ENCODE measurements at places on chromosomes 4 and X. TPM values are rescaled to one million over a fixed set of nuclear protein-coding genes. Genes with fewer than 3 reads are reported as not detected.

DNA sequence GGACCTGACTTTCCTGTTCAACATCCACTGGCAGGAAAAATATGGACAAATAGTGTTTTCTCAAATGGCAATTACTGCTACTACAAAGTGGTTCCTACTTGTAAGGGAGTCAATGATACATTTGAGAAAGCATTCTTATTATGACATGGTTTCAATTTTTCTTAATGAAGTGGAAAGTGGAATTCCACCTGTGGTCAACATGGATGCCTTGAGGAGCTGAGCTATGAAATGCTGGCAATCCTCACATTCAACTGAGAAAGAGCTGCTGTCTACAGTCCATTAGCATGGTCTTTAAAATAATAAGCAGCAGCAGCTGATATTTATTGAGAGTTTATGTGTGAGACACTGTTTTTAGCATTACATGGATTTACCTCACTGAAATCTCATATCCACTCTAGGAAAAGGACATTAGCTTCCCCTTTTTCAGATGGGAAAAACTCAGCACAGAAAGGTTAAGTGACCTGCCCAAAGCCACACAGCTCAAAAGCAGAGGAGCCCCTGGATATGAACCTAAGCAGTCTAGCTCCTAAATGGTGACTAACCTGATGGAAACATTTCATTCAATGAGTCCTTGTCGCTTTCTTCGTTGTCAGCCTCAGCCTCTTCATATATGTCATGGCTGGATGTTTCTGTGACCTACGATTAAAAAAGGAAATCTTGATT, 29.2 kb downstream of the MAP7D3 start:
- no peak for ATAC-seq

DNA sequence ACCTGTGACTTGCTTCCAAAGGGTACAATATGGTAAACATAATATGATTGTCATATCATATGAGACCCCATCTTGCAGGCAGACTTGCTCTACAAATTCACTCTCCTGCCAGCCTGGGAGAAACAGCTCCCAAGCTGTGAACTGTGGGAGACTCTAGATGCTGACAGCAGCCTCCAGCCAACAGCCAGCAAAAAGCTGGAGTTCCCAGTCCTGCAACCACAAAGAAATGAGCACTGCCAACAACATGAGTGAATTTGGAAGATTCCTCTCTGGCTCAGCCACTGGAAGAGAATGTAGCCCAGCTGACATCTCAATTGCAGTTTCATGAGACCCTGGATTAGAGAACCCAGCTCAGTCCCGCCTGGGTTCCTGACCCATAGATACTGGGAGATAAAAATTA, 145.4 kb downstream of the QDPR start:
- ATAC-seq: no peak

The NUDT10 gene
- total RNA-seq: not detected

DNA sequence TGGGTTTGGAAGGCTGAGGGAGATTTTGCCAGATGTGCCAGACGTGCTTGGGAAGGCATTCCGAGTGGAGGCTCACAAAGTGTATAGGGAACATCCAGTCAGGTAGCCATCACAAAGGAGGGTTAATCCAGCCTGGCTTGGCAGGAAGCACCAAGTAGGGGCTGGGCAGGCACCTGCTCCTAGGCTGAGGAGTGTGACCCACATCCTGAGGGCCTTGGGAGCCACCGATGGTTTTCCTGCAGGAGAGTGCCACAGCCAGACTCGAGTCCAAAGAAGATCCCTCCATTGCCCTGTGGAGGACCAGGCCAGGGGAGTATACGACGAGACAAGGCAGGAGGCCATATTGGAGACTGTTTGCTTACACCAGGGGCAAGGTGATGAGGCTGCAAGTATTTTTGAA, 47.2 kb downstream of the PNMA5 start:
- no peak for ATAC-seq

DNA sequence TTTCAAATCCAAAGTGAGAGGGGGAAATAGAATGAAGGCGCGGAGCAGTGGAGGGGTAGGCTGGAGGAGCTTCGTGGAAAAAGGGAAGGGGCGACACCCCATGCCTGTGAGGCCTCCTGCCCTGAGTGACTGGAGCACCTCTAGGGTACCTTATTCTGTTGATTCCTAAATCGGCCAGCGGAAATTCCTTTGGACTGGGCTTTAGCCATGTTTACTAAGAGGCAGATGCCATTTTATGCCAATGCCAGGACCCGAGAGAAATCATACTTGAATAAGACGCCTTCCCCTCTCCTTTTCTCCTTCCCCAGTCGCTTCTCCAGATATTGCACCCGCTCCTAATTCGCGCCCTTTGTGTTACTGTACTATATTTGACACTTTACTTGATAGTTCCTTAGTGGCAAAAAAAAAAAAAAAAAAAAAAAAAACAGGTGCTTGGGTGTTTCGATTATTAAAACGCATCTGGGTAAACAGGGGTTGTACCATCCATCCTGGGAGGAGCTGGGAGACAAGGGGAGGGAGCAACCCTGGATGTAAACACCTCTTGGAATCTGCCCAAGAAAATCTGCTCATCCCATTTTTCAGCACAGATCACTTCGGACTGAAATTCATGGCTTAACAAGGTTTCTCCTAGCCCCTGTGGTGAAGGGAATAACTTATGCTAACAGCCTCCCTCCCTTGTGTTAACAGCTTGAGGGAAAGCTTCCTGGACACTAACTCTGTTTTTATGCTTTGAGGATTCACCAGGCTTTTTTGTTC, 1.5 kb downstream of the BMP3 start:
- ATAC-seq: no peak

DNA sequence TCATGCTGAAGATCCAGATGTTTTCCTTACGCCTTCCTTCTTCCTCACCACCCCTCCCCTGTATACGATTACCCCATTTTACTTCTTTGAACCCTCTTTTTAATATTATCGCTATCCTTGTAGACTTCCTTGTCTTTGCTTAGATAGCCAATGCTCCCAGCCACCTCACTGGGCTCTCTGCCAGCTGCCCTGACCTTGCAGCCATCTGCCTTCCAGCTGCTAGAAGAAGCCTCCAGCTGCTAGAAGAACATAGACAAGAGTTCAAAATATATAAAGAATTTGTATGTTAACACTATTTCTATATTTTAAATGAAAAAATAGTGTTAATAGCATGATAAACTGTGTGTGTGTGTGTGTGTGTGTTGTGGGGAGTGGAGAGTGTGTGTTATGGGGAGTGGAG, 374.7 kb downstream of the ANKRD50 start:
- ATAC-seq: no peak

The GRIA2 gene
- total RNA-seq: not detected

The RIBC1 gene
- total RNA-seq: 0.36 TPM

GRCh38 chr4:168259096-168259495, 59.5 kb downstream of the DDX60 start:
- ATAC-seq: no peak

DNA sequence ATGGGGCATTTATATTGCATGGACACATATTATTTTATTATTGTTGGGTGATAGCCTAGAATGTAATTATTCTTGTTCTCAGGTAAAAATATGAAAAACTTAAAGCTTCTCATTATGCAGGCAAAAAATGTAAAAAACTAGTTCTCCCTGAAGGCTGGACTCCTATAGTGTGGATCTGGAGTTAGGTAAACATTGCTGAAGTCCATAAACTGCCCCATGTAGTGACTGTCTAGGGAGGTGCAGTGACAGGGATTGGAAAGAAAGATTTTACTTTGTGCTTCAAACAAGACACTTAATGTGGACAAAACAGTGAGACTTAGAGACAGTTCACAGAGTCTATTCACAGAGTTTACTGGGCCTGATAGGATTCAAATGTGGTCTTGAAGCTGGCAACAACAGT, 17.0 kb downstream of the ADH6 start:
- ATAC-seq: no peak

The SUPT20HL1 gene
- not detected for total RNA-seq

DNA sequence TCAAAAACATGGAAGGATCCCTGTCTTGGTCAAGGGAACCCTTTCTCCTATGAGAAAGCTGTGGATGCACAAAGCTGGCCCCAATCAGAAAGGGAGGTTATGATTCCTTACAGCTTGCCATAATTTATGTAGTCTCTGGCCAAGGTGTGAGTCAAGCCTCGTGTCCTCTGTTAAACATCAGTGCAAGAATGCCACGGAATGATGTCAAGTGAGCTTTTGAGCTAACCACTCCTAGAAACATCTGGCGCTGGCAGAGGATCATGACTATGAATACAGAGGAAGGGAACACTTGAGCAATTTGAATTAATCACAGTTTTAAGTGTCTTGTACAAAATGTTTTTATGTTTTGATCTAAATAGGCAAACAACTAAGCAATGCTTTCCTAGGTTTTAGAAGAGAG, 51.5 kb upstream of the RAP2C start:
- peak; percentile 94 for ATAC-seq

DNA sequence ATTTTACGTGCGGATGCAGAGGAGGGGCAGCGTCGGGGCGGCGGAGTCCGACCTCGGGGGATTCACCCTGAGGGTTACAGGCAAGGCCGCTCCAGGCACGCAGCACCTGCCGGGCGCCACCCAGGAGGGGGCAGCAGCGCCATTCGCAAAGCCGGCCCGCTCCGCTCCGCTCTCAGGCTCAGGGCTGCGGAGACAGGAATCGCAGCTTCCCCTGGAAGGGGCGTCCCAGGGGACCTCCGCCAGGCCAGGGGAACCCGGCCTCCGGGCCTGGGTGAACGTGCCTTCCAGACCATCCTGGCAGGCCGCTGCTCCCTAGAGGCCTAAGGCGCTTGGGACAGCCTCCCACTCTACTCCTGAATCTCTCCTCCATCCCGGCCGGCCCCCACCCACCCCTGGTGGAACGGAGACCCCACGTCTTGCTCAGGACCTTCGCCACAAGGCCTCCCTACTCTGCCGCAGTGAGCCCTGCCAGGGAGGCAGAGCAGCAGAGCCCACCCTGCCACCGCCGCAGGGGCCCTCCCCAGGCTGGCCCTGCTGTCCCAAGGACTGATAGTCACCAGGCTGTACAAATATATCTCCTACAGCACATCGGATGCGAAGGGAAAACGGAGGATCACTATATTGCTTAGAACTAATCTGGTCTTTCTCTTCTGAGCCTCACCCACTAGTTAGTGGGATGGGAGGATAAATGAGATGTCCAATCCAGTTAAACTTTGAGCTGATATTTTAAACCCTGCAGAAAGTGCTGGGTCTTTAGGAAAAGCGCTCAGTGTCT, 115.0 kb downstream of the SMIM20 start:
- peak; percentile 80 for ATAC-seq

DNA sequence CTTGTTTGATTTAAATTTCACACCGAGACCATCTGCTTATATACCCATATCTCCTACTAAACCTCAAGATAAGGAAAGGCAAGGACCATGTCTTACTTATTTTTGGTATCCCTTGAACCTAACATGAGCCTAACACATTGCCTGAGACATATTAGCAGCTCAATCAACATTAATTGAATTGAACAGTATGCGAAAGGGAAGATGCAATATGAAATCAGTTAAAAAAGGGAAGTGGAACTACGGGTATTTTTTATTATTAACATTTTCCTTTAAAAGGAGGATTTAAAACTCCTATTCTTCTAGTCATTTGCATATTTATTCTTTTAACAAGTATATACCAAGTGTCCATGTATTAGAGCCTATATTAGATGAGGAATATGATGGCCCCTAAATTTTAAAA, 197.0 kb downstream of the CAMK2D start:
- no peak for ATAC-seq

DNA sequence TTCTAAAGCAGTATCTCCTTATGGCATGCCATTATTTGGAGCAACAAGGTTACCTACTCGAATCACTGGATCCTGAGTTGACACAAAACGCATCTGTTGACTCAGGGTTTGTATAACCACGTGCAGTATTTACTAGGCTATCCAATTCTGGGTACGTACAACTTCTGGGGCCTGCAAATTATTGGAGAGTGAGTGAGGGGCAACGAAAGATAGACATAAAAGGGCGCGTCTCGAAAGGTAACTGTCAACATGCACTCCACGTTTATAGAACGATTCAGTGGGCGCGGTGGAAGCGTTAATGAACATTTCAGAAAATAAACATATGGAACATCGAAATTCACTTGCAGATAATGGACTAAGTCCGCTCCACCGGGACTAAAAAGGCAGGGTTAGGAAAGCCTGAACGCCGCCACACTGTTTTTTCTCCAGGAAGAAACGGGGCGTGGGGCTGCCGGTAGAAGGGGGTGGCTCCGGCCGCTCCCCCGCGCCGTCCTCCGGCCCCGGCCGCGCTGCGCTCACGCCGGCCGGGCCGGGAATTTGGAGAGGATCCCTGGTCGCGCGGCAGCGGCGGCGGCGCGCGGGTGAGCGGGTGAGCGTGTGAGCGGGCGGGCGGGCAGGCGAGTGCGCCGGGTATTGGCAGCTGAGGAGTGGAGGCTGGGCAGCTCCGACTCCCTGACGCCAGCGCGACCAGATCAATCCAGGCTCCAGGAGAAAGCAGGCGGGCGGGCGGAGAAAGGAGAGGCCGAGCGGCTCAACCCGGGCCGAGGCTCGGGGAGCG, at the start of gene SMAD1:
Gene SMAD1 (plus strand): TSS at position 690 of the 778 bp plus-strand sequence. CDS start 32,761 bp downstream, outside the sequence.
- peak; percentile 94 for ATAC-seq

DNA sequence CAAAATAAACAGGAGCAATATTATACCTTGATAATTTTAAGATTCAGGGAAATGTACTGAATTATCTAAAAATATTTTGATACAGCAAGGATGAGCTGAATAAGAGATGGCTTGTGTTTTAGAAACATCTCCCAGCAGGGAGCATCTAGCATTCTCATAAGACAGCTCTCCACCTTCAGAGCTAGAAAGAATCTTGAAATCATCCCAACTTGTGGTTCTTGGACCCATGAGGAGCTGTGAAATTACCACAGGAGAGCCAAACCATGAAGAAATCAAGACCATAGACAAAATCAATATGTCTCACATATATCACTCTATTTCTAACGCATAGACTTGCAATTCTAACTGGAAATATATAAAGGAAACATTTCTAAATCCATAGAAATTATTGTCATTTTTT, 210.6 kb upstream of the DKK2 start:
- no peak for ATAC-seq

The MAGEE2 gene
- total RNA-seq: not detected

DNA sequence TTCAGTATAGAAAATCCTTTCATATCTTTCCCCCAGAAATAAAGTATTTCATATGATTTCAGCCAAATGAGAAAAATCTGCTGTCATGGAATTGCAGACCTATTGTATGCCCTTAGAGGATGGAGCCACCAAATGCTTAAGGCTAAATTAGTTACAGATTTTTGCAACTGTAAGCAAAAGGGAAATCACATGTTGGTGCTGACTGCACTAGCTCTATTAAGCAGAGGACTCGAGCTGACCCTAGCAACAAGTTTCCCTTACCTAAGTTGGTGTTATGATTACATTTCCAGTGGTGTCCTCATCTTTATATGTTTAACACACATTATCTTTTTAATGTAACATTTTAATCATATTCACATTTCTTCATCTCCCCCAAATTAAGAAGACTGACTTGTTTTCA, 58.3 kb upstream of the DOCK11 start:
- ATAC-seq: no peak

DNA sequence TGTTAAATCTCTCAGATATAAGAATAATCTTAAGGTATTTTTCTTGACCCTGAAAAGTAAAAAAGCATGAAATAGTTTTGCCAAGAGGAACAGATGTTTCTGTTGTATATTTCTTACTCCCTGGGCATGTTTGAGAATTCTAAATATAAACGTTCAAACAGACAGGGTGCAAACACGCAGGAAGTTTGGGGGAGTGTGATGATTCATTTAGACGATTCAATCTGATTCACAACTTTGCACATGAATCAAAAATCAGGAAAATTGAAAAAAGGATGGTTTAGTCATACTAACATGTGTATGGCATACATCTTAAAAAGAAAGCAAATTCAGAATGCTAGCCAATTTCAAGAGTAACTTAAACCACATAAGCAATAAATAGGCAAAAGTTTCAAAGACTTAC, 340.3 kb upstream of the GRID2 start:
- ATAC-seq: no peak
